ENCODE measurements at places on chromosomes 13 and 19. TPM values are rescaled to one million over a fixed set of nuclear protein-coding genes. Genes with fewer than 3 reads are reported as not detected.

GRCh38 chr19:19644054-19644388, 564 bp upstream of the GMIP start:
- no peaks in the 10 kb centered on the region for H3K27me3 ChIP-seq
- H3K36me3 ChIP-seq: no peaks in the 10 kb centered on the region
- H3K27ac ChIP-seq: peak overlapping the region; percentile 74
- no peak for DNase-seq
- H3K4me1 ChIP-seq: peaks cover 8% of the 10 kb centered on the region

DNA sequence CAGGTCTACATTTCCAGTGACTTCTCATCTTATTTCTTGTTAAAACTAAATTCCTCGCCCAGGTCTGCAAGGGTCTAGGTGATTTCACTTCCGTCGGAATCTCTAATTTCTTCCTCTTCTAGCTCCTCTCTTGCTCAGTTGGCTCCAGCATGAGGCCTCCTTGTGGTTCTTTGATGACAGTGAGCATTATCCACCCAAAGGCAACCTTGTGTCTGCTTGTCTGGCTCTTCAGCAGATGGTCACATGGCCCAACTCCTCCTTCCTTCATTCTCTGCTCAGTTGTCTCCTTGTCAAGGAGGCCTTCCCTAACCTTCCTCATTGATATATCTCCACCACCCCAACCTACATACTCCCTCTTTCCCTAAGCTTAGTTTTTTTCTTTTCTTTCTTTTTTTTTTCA, 1391.4 kb downstream of the EFNB2 start:
- H3K27ac ChIP-seq: no peak overlapping the region
- H3K4me3 ChIP-seq: no peak overlapping the region
- DNase-seq: no peak

- H3K27ac ChIP-seq: peak overlapping the region; percentile 23
- H3K4me3 ChIP-seq: peak overlapping the region; percentile 45
- DNase-seq: no peak
- H3K4me1 ChIP-seq: peaks cover 13% of the 10 kb centered on the region
Measured at GRCh38 chr19:11596156-11596555, 1.1 kb upstream of the ZNF627 start.

- H3K27ac ChIP-seq: no peak overlapping the region
- no peaks in the 10 kb centered on the region for H3K27me3 ChIP-seq
Measured at GRCh38 chr19:54905421-54905802, 536 bp upstream of the NCR1 start.

DNA sequence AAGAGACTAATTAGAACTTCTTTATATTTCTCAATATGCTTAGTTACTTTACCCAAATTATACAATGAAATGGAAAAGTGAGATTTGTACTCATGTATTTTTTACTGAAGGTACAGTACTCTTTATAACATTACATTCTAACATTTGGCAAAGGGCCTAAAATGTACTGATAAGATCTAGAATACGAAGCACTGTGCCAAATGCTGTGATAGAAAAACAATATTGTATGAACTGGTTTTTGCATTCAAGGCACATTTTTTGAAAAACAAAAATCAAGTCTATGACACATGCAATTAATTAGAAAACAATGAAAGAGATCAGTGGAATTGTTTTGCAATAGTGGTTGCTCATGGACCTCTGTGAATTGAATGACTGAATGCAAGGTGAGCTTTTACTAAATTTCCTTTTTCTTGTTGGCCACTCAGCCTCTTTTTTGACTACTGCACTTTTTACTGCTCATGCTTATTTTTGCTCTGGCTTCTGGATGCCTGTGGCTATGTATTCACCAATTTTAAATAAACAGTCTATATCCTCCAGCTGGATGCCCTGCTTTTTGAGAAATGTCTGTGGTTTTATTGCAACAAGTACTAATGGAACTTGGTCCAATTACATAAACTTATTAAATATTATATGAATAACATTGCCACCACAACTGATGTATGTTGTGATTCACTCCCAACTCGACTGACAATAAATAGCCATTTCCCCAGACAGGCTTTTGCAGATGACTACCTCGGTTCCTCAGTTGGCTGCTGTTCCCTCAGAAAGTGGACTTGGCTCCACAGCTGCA, 41.4 kb upstream of the OBI1 start:
- no peak for DNase-seq
- H3K27me3 ChIP-seq: peaks cover 4% of the 10 kb centered on the region
- no peak overlapping the region for H3K27ac ChIP-seq
- no peaks in the 10 kb centered on the region for H3K36me3 ChIP-seq
- peaks cover 6% of the 10 kb centered on the region for H3K4me1 ChIP-seq

GRCh38 chr19:918481-919198, 1.5 kb downstream of the KISS1R start:
- peaks cover 28% of the 10 kb centered on the region for H3K27me3 ChIP-seq
- peak overlapping the region; percentile 22 for H3K4me3 ChIP-seq
- H3K36me3 ChIP-seq: no peaks in the 10 kb centered on the region
- H3K27ac ChIP-seq: no peak overlapping the region
- no peak for DNase-seq

GRCh38 chr13:70432276-70432805, 324.1 kb upstream of the KLHL1 start:
- no peaks in the 10 kb centered on the region for H3K4me1 ChIP-seq
- H3K27ac ChIP-seq: no peak overlapping the region
- no peaks in the 10 kb centered on the region for H3K27me3 ChIP-seq
- no peak for DNase-seq

- no peak overlapping the region for H3K27ac ChIP-seq
- H3K36me3 ChIP-seq: peaks cover 14% of the 10 kb centered on the region
- no peaks in the 10 kb centered on the region for H3K27me3 ChIP-seq
- no peak for DNase-seq
Measured at GRCh38 chr19:44894946-44895345, 3.9 kb downstream of the TOMM40 start.

GRCh38 chr19:8138201-8138600, 11.2 kb downstream of the FBN3 start:
- peaks cover 13% of the 10 kb centered on the region for H3K4me1 ChIP-seq
- DNase-seq: no peak
- H3K27me3 ChIP-seq: no peaks in the 10 kb centered on the region
- no peak overlapping the region for H3K27ac ChIP-seq
- H3K36me3 ChIP-seq: peaks cover 5% of the 10 kb centered on the region
- no peak overlapping the region for H3K4me3 ChIP-seq

DNA sequence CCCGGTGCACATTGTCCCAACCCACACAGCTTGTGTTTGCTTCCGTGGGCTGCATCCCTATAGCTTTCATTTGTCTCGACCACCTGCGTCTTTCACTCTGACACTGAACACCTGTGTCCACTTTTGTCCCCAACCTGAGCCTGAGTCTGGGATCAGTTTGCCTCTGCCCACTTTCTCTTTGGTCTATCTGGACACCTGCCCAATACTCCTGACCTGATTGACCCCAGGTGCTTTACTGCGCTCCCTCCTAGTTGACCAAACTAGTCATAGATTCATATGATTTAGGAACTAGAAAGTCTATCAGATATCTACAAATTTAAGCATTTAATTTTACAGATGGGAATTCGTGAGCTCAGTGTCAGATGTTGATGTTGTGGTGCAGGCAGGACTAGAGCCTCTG, 209.9 kb downstream of the DCT start:
- H3K36me3 ChIP-seq: no peaks in the 10 kb centered on the region
- H3K4me3 ChIP-seq: no peak overlapping the region
- peaks cover 9% of the 10 kb centered on the region for H3K4me1 ChIP-seq
- no peak for DNase-seq

DNA sequence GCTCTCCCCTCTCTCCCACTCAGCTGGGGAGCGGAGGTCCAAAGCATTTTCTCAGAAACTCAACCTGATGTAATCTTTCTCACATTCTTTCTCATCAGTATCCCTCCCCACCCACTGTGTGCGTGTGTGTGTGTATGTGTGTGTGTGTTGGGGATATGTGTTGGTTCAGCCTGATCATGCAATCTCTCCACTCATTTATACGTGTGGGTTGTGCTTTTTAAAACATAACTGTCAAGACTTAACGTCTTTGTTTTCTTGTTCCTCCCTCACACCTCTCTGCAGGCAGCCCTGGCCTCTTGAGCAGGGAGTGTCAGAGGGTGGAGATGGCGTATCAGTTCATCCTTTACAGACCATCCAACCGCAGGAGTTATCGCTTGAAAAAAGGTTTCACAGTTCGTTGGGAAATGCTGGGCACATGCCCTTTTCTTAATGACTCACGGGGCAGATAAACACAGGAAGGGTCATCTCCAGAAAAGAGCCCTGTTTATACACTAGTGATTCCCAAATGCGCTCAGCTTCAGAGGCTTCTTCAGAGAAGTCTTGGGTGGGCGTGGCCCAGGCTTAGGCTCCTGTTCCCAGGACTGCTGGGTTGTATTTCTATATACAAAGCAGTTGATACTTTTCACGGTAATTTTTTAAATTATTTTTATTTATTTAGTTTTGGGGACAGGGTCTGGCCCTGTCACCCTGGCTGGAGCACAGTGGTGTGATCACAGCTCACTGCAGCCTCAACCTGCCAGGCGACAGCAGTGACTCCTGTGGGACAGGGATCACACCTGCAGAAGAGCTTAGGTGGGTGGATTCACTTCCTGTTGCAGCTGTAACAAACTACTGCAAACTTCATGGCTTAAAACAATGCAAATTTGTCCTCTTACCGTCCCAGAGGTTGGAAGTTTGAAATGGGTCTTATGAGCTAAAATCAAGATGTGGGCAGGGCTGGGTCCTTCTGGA, 60.3 kb downstream of the CCDC70 start:
- DNase-seq: peak; percentile 10
- peaks cover 3% of the 10 kb centered on the region for H3K36me3 ChIP-seq
- no peaks in the 10 kb centered on the region for H3K4me1 ChIP-seq
- no peak overlapping the region for H3K27ac ChIP-seq
- no peak overlapping the region for H3K4me3 ChIP-seq

DNA sequence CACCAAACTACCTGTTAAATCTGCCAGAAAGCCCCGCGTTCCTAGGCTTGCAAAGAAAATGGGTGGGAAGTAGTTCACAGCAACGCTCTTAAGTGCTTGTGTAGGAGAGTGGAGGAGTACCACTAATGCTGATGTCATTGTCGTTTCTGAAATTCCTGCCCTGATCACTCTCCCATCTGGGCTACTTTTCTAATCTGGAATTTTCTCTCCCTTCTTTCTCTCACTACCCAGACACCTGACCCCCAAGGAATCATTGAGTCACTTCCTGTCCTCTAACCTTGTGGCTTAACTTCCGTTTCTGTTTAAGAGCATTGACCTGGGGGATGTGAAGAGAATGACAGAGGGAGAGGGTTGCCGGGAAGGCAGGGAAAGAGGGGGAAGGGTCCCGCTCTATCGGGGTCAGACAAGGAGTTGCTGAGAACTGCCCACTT, 98.7 kb downstream of the STARD13 start:
- peaks cover 44% of the 10 kb centered on the region for H3K4me1 ChIP-seq
- peaks cover 16% of the 10 kb centered on the region for H3K36me3 ChIP-seq
- no peak for DNase-seq
- no peak overlapping the region for H3K27ac ChIP-seq
- no peaks in the 10 kb centered on the region for H3K27me3 ChIP-seq
- H3K4me3 ChIP-seq: no peak overlapping the region

GRCh38 chr13:45466359-45466758, 1.6 kb downstream of the COG3 start:
- H3K4me1 ChIP-seq: peaks cover 46% of the 10 kb centered on the region
- peak overlapping the region; percentile 92 for H3K27ac ChIP-seq
- peaks cover 11% of the 10 kb centered on the region for H3K27me3 ChIP-seq

DNA sequence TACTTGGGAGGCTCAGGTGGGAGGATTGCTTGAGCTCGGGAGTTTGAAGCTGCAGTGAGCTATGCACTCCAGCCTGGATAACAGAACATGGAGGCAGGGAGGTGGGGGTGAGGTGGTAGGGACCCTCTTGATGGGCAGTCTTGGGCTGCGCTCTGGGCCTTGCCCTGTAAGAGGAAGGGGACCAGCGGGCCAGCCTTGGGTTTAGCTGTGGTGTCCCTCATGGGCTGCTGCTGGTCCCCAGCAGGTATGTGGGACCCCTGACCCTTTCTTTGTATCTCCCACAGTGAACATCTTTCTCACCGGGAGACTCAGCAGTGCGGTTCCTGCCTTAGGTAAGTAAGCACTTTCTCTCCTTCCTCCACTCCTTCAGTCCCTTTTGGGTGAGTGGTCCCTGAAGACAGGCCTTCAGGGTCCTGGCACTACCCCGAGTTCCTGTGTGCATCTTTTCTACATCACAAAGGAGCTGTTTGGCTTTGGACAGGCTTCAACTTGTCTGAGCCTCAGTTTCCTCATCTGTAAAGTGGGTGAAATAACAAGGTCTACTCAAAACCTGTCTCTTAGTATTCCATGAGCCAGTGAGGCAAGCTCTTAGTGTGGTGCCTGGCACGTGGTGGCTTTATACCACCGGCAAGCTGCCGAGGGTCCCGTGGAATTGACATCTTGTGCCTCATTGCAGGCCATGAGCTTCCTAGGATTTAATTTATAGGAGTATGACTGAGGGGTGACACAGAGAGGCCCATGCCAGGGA, 2.5 kb downstream of the LRP3 start:
- H3K4me3 ChIP-seq: peak overlapping the region; percentile 70
- no peaks in the 10 kb centered on the region for H3K4me1 ChIP-seq
- no peaks in the 10 kb centered on the region for H3K36me3 ChIP-seq
- DNase-seq: no peak

DNA sequence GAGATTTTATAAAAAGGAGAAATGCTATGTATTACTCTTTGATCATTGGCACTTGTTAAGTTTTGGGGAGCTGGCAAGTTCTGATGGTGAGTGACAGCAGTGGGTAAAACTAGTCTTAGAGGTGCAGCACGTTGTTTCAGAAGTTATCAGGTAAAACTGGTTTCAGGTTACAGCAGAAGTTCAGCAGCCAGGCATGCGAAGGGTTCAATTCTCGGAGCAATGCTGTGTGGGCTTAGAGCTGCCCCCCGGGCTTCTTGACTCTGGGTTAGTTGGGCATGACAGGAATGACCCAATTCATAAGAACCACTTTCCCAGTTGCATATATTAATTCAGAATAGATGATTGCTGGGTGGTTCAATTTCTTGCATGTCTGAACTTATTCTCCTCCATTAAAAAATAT, 34.8 kb downstream of the ING1 start:
- no peaks in the 10 kb centered on the region for H3K36me3 ChIP-seq
- no peak overlapping the region for H3K27ac ChIP-seq
- no peak for DNase-seq
- H3K27me3 ChIP-seq: no peaks in the 10 kb centered on the region

MYO16 gene
- total RNA-seq: 1.0 TPM

ZNF578 gene
- 1.1 TPM for total RNA-seq

LILRA5 gene
- not detected for total RNA-seq

UBE2L5 gene
- total RNA-seq: not detected

ZNF610 gene
- total RNA-seq: 18.0 TPM

ERICH6B gene
- total RNA-seq: not detected

TNFSF11 gene
- total RNA-seq: 0.65 TPM

ATP1A3 gene
- 5.6 TPM for total RNA-seq

POU4F1 gene
- total RNA-seq: 0.93 TPM

Data from type B pancreatic cell (in vitro differentiated cells).